Fibroblast of skin of left biceps (primary cell): ENCODE measurements at places on chromosomes 1 and 21.

GRCh38 chr1:96820671-96821070 lies 99.1 kb downstream of the PTBP2 start:
- DNase-seq: no peak

DNA sequence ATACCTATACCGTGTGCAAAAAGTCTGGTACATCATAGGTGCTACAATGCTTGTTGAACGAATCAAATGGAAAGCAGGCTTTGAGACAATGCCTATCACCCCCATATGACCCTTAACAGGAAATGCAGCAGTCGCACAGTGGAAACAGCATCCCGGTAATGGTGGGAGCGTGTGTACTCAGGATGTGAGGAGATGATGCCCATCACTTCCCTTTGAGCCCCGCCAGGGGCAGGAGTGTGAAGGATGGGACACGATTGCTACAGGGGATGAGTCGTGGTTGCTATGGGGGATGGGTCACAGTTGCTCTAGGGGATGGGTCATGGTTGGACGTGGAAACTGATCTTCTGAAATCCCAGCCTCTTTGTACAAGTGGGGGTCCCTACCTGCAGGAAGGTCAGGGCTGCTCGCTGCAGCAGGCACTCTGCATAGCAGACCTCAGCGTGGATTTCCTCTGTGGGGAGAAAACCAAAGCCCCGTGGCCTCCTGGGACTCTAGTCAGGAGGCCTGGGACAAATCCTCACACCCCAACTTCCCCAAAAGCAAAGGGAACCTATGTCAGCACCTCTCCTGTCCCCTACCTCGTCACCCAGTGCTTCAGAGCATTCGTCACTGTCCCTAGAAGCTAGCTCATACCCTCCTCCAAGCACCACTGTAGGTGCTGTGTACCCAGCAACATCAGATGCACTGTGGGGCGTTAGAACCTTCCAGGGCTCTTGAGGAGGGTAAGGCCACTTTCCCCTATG lies 19.3 kb downstream of the TTC39A start:
- DNase-seq: no peak

- no peak for DNase-seq
These were observed 11.2 kb downstream of the HMGCL start for GRCh38 chr1:23814016-23814415.

- peak; percentile 33 for DNase-seq
These were observed 57.0 kb downstream of the GPR161 start for GRCh38 chr1:168079761-168080160.

DNA sequence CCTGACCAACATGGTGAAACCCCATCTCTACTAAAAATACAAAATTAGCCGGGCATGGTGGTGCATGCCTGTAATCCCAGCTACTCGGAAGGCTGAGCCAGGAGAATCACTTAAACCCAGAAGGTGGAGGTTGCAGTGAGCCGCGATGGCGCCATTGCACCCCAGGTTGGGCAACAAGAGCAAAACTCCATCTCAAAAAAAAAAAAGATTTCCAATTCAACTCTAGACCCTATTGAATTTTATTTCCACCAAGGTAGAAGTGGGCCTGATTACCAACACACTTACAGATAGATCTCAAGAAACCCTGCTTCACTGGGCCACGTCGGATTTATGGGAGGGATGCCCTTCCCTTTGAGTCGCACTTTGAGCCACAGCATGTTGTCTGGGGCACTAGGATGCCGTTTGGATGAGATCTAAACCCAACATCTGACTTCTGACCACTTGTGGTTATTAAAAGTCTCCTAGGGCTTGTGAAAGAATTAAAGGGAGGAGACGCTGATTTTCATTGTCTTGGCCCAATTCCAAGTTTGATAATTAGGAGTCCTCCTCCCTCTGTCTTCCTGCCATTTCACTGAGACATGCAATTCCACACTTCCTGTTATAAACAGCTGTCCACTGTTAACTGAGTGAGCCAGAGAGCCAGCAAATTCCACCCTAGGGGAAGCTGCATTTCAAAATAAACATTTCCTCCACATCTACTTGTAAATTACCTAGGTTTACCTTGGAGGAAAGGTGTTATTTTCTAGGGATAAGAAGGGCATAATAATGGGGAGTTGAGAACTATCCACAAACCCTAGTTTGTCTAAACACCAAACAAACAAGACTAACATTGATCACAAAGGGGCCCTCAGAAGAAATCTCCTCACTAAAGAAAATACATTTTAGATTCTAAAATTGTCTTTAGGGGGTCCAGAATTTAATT lies 5.2 kb upstream of the RERE start:
- peak; percentile 81 for DNase-seq

DNA sequence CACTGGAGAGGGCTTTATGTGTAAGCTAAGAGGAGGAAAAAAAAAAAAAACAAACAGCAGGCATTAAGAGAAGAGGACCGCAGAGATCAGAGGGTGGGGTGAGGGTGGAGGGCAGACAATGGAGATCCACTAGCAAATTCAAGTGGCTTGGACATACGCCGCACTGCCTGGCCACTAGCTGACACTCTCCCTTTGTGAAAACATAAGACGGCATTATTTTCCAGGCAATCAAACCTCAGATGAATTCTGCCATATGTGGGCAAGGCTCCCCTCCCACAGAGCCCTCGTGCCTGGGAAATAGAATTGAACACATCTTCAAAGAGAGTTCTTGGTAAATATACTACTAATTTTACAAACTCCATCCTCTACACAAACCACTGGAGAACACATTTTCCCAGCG lies 53.6 kb downstream of the ERG start:
- no peak for DNase-seq

DNA sequence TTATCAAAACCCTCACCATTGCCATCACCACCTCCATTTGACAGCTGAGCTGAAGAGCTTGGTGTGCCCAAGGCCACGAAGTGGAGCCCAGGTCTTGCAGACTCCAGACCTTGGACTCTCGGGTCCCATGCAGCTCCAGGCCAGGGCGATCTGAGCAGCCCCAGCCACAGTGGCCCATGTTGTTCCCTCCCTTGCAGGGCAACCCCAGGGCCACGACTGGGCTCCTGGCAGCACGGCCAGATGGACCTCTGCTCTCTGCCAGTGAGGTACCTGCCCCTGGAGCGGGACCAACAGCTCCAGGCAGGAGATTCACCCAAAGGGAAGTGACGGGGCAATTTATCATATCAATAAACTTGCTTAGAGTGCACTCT lies 182.7 kb upstream of the VAMP3 start:
- no peak for DNase-seq

DNA sequence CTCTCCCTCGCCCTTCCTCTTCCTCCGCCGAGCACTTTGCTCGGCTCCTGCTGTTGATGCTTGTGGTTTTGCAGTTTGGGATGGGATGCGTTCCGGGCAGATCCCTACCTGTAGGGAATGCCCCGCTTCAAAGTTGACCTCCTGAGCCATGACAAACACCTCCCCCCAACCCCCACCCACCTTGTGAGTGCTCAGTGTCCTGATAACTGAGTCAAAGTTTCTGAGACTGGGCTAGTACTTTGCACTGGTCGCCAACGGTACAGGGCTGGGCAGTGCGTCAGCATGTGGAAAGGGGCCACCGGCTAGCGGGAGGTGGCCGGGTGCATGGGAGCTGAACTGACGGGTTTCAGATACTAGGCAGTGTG lies 771 bp downstream of the RABGAP1L start:
- DNase-seq: no peak

DNA sequence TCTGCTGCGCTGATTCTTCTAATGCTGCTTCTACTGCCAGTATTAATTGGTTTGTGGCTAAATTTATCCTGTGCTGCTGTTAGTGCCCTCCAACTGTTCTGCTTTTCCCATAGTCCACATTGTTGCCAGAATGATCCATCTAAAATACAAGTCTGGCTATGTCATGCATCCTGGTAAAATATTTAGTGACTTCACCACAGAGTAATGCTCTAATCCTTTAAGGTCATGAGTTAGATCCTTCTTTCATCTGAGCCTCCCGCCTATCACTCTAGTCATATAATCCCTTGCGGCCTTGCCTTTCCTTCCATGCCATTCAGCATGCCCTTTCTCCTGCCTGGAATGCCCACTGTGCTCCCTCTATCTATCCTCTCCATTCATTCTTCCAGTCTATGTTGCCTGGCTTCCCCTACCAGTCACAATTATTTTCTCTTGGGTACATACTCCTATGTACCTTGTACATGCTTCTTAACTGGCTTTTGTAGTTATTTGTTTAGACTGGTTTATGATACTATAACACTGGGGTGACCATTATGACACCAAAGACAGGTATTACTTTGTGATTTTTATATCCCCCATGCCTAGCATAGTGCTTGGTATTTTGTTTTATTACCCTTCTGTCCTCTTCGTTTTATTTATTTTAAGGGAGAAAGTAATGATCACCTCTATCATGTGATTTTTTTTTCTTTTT lies 144.0 kb downstream of the MAGI3 start:
- peak; percentile 54 for DNase-seq
